ENCODE measurements at places on chromosomes 11 and 22. TPM values are rescaled to one million over a fixed set of nuclear protein-coding genes. Genes with fewer than 3 reads are reported as not detected.

The MAP6 gene
- total RNA-seq = 0.79 TPM

The SLN gene
- total RNA-seq = not detected

- H3K36me3 ChIP-seq = no peaks in the 10 kb centered on the region
- DNase-seq = no peak
- no peak overlapping the region for H3K4me3 ChIP-seq
- no peaks in the 10 kb centered on the region for H3K27me3 ChIP-seq
- H3K4me1 ChIP-seq = no peaks in the 10 kb centered on the region
Observed at GRCh38 chr11:39209981-39210380, 2249.5 kb downstream of the LRRC4C start.

The PVALB gene
- total RNA-seq = not detected

The TBX1 gene
- total RNA-seq = 1.9 TPM

GRCh38 chr11:11324090-11324489 is 29.0 kb downstream of the CSNK2A3 start:
- H3K36me3 ChIP-seq = no peaks in the 10 kb centered on the region
- no peak overlapping the region for H3K4me3 ChIP-seq
- no peaks in the 10 kb centered on the region for H3K4me1 ChIP-seq
- DNase-seq = no peak
- no peak overlapping the region for H3K27ac ChIP-seq

DNA sequence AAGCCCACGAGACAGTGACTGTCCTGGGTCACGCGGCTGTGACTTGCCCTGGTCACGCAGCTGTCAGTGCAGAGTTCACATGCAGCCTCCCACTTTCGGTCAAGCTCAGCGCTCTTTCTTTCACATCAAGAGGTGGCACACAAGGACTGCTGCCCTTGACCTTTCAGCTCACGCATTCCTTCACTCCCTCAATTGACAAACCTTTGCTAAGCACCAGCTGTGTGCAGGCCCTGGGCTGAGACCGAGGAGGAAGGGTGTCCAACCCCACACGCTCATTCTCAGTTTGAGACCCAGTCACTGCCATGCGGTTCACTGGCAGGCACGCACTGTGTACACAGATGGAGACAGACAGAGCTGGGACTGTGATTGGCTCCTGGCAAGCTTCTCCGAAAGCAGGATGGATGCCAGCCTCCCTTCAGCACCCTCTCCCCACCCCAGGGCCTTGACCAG is 70.3 kb downstream of the SCUBE1 start:
- H3K27ac ChIP-seq = no peak overlapping the region
- H3K4me3 ChIP-seq = no peak overlapping the region

The MADD gene
- 45.9 TPM for total RNA-seq

The BAIAP2L2 gene
- total RNA-seq = 76.6 TPM

GRCh38 chr11:2588809-2589537 is 110.8 kb downstream of the KCNQ1OT1 start:
- no peak overlapping the region for H3K4me3 ChIP-seq
- no peaks in the 10 kb centered on the region for H3K27me3 ChIP-seq
- no peak overlapping the region for H3K27ac ChIP-seq
- no peaks in the 10 kb centered on the region for H3K4me1 ChIP-seq
- H3K36me3 ChIP-seq = no peaks in the 10 kb centered on the region

DNA sequence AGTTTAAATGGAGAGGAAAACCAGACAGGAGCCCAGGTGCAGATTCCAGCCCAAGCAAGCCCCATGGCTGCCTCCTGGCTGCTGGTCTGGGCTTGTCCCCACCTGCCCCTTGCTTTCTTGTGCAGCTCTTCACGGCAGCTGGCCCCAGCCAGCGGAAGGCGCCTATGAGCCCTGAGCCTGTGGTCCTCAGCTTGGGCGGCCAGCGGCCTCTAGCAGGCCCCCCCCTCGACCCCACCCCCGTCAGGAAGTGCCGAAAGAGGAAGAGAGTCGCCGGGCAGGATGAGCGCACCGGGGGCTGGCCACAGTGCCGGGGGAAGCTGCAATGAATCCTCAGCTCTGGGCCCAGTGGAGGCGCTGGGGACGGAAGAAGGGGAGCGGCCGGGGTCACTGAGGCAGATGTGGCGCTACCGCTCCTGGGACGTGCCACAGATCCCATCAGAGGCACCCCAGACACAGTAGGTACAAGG is 2.1 kb upstream of the DGKZ start:
- no peaks in the 10 kb centered on the region for H3K27me3 ChIP-seq
- no peaks in the 10 kb centered on the region for H3K36me3 ChIP-seq
- H3K27ac ChIP-seq = peak overlapping the region; percentile 4
- no peak for DNase-seq

- H3K27ac ChIP-seq = no peak overlapping the region
- no peak for DNase-seq
Observed at GRCh38 chr11:57224537-57224936, 12.5 kb downstream of the APLNR start.

DNA sequence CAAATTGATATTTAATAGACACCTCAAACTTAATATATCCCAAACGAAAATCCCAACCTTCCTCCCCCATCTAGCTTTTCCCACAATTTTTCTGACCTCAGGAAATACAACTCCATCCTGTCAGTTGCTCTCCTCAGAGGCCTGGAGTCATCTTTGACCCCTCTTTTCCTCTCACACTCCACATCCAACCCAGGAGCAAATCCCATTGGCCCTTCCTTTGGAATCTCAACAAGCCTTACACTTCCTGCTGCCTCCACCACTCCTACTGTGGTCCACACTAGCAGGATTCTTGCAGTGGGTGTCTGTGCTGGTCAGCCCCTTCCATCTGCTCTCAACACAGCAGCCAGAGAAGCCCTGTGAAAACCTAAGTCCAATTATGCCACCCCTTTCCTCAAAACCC is 39.3 kb upstream of the RFPL3 start:
- no peak overlapping the region for H3K27ac ChIP-seq
- DNase-seq = no peak
- H3K4me3 ChIP-seq = no peak overlapping the region
- H3K27me3 ChIP-seq = no peaks in the 10 kb centered on the region
- no peaks in the 10 kb centered on the region for H3K4me1 ChIP-seq
- H3K36me3 ChIP-seq = no peaks in the 10 kb centered on the region

The SYT12 gene
- total RNA-seq = 0.29 TPM

The KCTD14 gene
- 19.7 TPM for total RNA-seq

DNA sequence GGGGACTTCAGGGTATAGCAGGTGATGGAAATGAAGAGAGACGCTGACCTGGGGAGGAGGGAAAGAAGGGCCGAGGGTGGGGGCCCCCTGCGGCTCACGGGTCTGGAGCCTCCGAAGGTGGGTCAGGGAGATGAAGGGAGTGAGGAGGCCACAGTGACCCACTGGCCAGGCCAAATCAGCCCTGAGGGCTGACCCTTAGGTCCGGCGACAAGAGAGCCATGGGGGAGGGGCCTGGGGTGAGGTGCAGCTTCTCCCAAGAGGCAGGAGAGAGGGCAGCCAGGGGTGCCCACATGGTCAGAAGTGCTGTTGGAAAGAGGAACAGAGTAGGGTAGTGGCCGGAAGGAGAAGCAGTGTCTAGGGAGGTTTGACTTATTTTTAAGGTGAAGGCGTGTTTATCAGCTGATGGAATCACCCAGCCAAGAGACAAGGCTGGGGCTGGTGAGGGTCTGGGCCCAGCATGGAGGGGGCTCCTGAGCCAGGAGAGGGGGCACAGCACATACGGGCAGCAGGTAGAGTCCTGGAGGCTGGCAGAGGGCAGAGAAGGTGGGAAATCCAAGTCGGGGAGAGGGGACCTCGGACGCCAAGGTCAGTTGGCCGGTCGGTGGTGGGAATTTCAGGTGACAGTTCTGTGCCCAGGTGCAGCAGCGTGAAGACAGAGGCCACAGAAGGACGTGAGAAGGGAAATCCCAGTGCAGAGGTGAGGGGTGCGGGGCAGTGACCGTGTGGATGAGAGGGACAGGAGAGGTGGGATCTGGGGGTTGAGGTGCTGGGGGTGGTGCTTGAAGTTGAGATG is 49.0 kb downstream of the LINC01488 start:
- no peak overlapping the region for H3K27ac ChIP-seq
- H3K4me1 ChIP-seq = no peaks in the 10 kb centered on the region
- H3K4me3 ChIP-seq = no peak overlapping the region
- no peak for DNase-seq
- H3K27me3 ChIP-seq = no peaks in the 10 kb centered on the region
- no peaks in the 10 kb centered on the region for H3K36me3 ChIP-seq

GRCh38 chr22:50307890-50308596 is 597 bp upstream of the PLXNB2 start:
- H3K27ac ChIP-seq = peak overlapping the region; percentile 64
- peaks cover 26% of the 10 kb centered on the region for H3K4me1 ChIP-seq
- no peaks in the 10 kb centered on the region for H3K36me3 ChIP-seq
- no peak overlapping the region for H3K4me3 ChIP-seq

DNA sequence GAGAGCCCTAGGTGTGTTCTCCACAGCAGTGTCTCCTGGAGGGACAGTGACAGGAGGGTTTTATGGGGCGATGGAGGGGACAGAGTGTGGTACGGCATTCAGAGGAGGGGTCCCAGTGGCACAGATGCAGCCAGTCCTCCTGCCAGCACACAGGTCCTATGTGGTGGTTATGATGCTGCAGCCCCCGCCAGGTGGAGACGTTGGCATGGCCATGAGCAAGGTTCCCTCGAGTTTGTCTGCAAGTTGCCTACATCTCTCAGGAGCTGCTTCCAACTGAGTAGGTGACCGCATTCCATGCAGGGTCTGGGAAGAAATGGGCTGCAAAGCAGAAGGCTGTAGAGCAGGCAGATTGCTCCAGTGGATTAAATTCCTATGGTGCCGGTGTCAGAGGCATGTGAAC is 646.0 kb downstream of the TBC1D22A start:
- no peak overlapping the region for H3K27ac ChIP-seq
- H3K4me3 ChIP-seq = no peak overlapping the region
- no peaks in the 10 kb centered on the region for H3K36me3 ChIP-seq
- H3K4me1 ChIP-seq = no peaks in the 10 kb centered on the region

The CCDC116 gene
- 0.59 TPM for total RNA-seq

The PANX2 gene
- total RNA-seq = not detected

- no peaks in the 10 kb centered on the region for H3K4me1 ChIP-seq
- H3K27me3 ChIP-seq = peaks cover 30% of the 10 kb centered on the region
- H3K36me3 ChIP-seq = no peaks in the 10 kb centered on the region
- H3K27ac ChIP-seq = no peak overlapping the region
Observed at GRCh38 chr11:134270250-134270714, 5.9 kb upstream of the GLB1L3 start.
